G401 (cell line): ENCODE measurements at places on chromosomes 4 and X. TPM values are rescaled to one million over a fixed set of nuclear protein-coding genes. Genes with fewer than 3 reads are reported as not detected.
A peak's percentile ranks its signal among the peaks of the same experiment; 100 is the strongest.

Gene DNAAF6
- total RNA-seq, result not detected in 2 replicates

Gene GPC3
- 730 and 743 TPM in 2 replicates for total RNA-seq

Gene SH3RF1
- not detected in 2 replicates for total RNA-seq

Gene CXCL6
- not detected in 2 replicates for total RNA-seq

Gene APBB2
- 23.1 and 29.7 TPM in 2 replicates for total RNA-seq

Gene TRPC5OS
- total RNA-seq, result not detected in 2 replicates

Gene RAB33A
- total RNA-seq, result not detected in 2 replicates

Gene EDNRA
- total RNA-seq, result not detected in 2 replicates

Gene FBXL5
- total RNA-seq, result 38.9 and 43.1 TPM in 2 replicates

DNA sequence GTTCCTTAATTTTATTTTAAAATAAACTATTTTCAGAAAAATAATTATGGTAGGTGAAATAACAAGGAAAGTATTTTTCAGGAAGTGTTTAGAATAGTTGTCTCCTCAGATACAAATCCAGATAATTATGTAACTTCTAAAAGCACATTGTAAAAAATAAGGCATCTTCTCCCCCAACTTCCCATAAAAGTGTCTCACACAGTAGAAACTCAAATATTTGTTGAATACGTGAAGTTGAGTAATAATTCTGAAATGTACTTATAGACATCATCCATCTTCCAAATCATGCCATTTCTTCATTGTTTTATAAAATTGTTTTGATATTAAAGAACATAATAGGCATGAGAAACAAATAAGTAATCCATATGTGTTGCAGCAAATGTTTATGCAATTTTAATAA is 18.0 kb downstream of the SHISA3 start:
- DNase-seq, result no peak

GRCh38 chr4:159016593-159017024 is 86.3 kb upstream of the RAPGEF2 start:
- no peak for DNase-seq

DNA sequence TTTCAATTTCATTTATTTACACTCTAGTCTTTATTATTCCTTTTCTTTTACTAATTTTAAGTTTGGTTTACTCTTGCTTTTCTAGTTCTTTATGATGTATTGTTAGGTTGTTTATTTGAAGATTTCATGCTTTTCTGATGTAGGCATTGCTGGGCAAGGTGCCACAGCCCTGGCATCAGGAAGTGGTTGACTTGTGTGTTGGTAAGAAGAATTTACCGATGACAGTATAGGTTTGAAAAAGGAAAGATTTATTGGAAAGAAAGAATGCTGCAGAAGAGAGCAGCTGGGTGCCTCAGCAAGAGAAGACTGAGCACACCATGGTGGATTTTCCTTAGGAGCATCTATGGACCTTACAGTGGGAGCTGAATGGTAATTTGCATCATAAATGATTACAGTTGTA is 153.2 kb downstream of the KLF8 start:
- no peak for DNase-seq

GRCh38 chrX:146707781-146708180 is 101.8 kb upstream of the CXorf51B start:
- no peak for DNase-seq

DNA sequence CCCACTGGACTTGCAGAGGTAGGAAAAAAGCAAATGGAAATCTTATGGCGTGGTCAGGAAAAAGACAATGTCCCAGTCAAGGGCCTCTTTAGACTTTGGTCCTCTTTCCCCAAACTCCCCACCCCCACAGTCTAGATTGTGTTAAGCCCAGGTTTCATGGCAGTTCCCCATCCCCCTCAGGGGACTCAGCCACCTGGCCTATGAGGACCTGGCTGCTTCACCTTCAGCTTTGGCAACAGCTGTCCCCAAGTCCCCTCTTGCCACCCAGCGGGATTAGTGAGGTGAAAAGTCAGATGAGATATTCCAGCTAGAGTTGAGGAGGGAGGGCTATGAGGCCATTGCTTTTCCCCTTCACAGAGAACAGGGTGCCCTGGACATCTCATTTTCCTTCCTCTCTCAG is 457 bp downstream of the RIPPLY1 start:
- no peak for DNase-seq

DNA sequence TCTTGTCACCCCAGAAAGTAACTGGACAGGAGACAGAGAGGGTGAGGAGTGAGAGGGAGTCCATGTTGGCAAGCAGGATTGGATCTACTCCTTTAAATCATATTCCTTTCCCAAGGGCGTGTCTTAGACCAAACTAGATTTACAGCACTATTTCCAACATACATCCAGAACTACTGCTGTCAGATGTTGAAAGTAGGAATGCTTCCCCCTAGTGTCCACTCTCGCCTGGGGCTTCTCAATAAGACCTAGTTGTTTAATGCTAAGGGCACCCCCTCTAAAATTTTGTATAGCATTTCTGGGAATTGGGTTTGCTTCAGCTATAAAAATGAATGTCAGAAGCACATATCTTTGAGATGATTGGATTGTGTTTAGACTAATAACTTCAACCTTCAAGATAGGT is 13.3 kb downstream of the OFD1 start:
- peak; percentile 37 for DNase-seq

- peak; percentile 78 for DNase-seq
Observed at GRCh38 chr4:165537028-165537648, 158.3 kb downstream of the CPE start.

DNA sequence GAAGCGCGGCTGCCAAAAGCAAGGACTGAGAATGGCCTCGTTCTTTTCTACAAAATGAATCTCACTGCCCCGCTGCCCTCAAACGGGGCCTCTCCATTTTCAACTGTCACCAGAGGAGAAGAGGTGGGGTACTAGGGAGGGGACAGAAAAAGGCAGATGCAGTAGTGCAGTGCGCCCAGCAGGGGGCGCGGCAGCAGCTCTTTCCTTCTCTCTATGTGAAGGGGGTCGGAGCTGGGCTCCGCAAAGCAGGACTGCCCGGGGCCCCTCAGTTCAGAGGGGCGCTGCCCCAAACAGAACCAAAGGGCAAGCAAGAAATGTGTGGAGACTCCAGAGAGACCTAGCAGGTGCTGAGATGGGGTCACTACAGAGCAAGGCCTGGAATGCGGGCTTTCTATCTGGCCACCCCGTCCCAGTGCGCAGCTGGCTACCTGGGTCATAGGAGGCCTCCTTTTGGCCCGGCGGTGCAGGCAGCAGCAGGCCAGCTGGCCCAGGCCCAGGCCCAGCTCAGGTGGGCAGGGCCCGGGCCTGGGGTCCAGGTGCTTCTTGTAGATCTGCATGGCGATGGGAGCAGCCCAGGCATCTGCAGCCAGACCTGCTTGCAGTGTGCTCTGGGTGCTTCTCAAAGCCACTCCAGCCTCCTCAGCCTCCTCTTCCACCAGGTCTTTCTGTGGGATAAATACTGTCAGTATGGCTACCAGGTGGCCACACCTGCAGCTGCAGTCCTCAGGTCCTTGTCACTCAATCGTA is 5.9 kb downstream of the IRAK1 start:
- peak; percentile 45 for DNase-seq

DNA sequence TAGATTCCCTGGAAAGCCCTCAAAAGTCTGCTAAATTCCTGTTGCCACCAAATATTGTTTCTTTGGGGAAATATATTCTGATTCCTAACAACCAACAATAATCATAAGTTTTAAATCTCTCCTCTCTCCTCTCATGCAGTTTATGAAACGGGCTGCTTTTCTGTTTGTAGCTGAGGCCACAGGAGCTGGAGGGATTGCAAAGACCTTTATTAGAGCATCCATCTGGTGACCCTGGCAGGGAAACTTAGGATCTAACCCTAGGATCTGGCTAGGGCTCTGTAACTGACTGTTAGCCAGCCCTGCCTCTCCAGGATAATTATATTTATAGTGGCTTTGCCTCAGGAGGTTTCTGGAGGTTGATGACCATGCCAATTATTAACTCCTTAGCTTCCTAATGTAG is 56.9 kb downstream of the SMAD1 start:
- peak; percentile 87 for DNase-seq

DNA sequence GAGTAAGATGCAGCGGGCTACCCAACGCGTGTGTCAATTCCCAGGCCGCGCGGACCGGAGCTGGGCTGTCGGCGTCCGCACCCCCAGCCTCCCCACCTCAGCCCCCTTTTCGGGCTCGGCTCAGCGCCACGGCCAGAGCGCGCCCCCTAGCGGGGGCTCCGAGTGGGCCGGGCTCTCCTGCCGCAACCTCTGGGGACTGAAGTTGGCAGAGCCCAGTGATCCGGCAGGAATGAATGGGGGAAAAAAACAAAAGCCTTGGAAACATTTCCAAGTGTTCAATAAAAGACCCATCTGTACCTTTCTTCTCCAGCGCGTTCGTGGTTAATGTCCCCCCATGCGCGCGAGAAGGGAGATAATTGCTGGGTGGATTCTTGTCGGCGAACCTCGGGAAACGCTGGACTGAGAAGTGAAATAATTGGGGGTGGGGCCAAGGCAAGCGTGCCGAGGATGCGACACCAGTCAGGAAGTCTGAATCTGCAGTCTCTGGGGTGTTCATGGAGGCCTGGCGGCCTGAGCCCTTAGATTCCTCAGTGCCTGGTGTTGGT is 5.2 kb upstream of the ARX start:
- no peak for DNase-seq

- DNase-seq, result no peak
Observed at GRCh38 chrX:133649651-133650050, 234.4 kb upstream of the GPC4 start.

GRCh38 chrX:20217271-20217670 is 49.4 kb downstream of the RPS6KA3 start:
- peak; percentile 25 for DNase-seq

DNA sequence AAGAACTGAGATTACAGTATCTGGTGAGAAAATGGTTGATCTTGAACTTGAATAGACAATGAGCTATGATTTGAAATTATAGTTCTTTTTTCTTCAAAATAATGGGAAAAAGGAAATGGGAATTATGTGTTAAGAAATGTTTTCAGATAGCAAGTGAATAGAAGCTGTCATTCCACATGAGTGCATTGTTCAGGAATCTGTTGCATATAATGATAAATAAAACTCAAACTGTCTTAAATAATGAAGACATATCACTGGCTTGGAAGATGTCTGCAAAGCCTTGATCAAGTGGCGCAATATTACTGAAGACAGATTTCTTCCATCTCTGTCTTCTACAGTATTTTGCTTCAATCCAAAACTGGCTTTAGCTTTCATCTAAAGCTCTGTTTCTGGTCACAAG is 479.3 kb upstream of the ZFP42 start:
- DNase-seq, result no peak
